ENCODE measurements at places on chromosomes 12 and 14.
A peak's percentile ranks its signal among the peaks of the same experiment; 100 is the strongest.

DNA sequence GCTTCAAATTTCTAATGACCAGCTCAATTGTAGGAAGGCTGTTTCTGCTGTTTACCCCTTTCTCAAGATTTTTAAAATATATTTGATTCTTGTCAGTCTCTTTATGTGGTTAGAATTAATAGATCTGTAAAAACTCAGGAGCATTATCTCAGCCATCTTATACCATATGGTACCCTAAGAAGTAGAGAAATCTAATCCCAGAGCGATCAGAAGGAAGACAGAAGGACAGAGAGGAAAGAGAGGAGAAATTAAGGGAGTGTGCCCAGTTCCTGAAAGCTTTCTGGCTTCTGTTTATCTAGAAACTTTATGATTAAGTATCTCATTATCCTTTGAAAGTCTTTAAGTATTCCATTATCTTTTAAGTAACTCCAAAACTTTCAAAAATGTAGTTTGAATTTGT, 152.1 kb upstream of the NAV3 start:
- no peak for DNase-seq

DNA sequence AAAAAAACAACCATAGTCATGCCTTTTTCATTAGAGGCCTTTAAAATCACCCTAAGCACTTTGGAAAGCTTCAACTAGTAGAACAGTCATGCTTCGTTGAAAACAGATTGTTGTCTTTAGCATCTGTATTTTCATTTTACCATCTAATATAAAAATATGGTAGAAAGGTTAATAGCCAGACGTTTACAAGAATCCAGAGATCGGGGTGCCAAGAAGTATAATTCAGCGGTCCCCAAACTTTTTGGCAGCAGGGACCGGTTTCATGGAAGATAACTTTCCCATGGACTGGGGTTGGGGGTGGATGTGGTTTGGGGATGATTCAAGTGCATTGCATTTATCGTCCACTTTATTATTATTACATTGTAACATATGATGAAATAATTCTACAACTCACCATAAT, 138.4 kb downstream of the GLT1D1 start:
- DNase-seq = no peak

DNA sequence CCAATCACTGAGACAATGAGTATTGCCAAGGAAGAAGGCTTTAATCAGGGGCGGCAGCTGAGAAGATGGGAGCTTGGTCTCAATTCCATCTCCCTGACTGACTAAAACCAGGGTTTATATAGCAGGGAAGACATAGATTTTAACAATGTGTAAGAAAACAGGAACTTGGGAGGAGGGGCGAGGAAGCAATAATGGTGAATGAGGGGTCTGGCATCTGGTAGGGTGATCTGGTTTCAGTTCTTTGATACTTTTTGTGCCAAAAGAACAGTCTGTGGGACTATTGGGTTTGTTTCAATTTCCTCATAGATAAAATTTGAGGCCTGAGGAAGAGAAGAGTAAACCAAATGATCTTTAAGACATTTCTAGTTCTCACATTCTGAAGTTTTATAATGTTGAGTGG, 49.2 kb downstream of the FUT8 start:
- DNase-seq = no peak

DNA sequence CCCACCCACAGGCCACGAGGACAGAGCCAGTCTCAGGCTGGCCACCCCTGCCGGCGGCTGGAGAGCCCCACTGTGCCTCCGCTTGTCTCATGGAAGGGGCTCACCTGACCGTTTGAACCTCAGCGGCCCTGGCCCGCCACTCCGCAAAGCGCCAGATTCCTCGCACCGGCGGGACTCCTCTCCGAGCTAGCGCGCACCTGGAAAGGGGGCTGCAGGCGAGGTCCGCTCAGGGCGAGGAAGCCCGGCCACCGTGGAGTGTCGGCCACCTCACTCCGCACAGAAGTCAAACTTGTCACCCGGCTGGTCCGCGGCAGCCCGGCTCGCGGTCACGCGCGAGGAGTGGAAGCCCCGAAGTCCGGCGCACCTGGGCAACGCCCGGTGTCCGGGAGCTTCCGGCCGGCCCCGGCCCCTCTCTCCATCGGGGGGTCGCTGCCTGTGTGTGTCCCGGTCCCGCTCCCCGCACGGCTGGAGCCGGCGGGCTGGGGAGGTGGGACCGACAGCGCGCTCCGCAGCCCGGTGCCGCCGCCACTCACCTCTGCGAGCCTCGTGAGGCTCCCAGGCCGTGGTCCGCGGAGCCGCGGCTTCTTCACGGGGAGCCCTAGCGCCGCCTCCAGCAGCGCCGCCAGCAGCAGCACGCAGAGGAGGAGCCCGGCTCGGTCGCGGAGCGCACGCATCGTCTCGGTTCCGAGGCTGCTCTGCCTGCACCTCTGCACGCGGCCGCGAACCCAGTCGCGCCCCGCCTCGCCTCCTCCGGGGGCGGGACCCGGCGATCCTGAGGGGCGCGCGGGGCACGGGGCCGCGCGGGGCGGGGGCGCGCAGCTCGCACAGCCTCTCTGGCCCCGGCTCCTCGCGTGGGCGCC, at the start of gene ISM2:
Gene ISM2, minus strand, starts transcription at position 697 of the 860 bp plus-strand sequence. Its CDS starts 23 bp downstream, at position 674.
- peak; percentile 5 for DNase-seq

GRCh38 chr14:93520053-93520607, 89.4 kb downstream of the UNC79 start:
- no peak for DNase-seq

DNA sequence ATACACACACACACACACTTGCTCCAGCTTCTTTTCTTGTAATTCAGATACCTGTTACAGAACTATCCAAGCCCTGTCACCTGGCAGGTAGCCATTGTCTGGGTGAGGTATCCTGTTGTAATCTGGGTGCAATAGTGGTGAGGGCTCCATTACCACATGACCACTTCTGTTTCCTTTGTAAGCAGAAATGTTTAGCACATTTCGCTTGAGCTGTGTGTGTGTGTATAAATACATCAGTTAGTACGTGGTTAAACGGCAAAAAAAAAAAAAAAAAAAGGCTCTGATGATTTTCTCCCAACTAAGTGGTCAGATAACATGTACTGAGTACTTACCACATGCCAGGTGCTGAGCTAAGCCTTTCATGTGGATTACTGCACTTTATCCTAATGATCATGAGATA, 129.3 kb upstream of the SSTR1 start:
- no peak for DNase-seq

- no peak for DNase-seq
Observed at GRCh38 chr12:47114481-47114892, 34.7 kb upstream of the AMIGO2 start.

GRCh38 chr14:91817566-91818325, 49.6 kb downstream of the TC2N start:
- DNase-seq = no peak

DNA sequence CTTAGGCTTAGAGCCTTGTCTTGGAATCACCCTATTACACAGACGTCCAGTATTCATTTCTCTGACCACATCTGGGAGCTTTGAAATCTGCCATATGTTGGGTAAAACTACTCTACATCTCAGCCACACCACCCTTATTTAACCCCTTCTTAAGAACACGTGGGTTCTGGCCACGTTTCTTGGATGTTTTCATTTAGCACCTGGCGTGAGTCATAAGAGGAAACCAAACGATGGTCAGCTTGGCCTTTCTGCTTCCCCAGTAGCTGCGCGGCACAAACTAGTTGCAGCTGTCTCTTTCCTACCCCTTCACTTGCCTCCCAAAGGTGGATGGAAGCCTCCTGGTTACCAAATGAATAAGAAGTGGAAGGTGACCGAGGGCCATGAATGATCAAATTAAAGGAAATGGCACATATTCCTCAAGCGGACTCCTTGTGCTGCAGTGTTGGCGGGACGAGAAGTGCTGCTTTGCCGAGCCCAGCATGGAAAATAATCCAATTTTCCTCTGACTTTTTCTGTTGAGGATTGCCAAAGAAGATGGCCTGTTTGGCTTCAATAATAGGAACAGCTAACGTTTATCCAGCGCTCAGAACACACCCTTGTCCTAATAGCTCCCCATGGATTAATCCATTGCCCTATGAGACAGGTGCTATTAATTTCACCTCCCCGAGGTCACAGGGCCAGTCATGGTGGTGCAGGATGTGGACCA, 154.1 kb downstream of the ZNF664 start:
- DNase-seq = no peak

DNA sequence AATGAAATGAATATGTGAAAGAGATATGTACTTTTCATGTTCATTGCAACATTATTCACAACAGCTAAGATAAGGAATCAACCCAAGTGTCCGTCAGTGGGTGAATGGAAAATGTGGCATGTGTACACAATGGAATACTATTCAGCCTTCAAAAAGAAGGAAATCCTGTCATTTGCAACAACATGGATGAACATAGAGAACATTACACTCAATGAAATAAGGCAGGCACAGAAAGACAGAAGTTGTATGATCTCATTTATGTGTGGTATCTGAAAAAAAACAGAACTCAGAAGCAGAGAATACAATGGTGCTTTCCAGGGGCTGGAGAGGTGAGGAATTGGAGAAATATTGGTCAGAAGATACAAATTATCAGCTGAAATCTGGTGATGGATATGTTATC, 54.0 kb downstream of the TAOK3 start:
- no peak for DNase-seq

DNA sequence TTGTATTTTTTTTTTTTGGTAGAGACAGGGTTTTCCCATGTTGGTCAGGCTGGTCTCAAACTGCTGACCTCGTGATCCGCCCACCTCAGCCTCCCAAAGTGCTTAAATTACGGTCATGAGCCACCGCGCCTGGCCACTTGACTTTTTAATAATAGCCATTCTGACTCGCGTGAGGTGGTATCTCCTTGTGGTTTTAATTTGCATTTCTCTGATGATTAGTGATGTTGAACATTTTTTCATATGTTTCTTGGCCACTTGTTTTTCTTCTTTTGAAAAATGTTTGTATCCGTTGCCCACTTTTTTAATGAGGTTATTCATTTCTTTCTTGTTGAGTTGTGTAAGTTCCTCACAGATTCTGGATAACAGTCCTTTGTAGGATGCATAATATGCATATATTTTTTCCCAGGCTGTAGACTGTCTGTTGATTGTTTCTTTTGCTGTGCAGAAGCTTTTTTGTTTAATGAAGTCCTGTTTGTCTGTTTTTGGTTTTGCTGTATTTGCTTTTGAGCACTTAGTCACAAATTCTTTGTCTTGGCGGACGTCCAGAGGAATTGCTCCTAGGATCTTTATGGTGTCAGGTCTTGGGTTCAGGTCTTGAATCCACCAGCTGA, 10.3 kb upstream of the PGAM5 start:
- no peak for DNase-seq

GRCh38 chr14:81433378-81433777, 33.3 kb upstream of the STON2 start:
- DNase-seq = no peak

- DNase-seq = peak; percentile 16
Observed at GRCh38 chr12:113048716-113049127, 7.8 kb upstream of the DTX1 start.

DNA sequence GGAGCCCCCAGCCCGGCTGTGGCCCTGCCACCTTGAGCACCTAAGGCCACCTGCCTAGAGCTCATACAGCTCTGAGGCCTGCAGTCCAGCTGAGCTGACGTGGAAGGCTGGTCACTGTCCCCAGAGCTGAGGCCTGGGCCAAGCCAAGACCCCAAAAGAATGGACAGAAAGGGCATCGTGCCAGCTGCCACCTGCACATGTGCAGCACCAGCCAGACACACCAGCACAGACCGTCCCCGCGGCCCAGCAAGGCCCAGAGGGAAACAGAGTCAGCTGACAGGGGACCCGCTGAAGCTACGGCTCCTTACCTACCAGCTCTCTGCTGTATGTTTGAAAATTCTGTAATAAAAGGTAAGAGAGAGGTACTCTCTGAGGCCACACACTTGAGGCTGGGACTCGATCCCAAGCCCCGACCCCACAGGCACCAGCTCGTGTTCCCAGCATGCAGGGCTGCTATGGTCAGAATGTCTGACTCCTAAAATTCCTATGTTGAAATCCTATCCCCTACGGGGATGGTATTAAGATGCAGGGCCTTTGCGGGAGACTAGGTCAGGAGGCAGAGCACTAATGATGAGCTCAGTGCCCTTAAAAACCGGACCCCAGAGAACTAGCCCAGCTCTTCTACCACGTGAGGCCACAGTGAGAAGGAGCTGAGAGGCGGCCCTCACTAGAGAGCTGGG, 25.4 kb downstream of the BRF1 start:
- DNase-seq = no peak

- DNase-seq = no peak
Observed at GRCh38 chr12:62846491-62846890, 88.5 kb downstream of the PPM1H start.

- no peak for DNase-seq
Observed at GRCh38 chr14:93299416-93299815, 33.4 kb downstream of the BTBD7 start.

GRCh38 chr12:70540996-70541395, 96.2 kb downstream of the PTPRB start:
- DNase-seq = no peak

DNA sequence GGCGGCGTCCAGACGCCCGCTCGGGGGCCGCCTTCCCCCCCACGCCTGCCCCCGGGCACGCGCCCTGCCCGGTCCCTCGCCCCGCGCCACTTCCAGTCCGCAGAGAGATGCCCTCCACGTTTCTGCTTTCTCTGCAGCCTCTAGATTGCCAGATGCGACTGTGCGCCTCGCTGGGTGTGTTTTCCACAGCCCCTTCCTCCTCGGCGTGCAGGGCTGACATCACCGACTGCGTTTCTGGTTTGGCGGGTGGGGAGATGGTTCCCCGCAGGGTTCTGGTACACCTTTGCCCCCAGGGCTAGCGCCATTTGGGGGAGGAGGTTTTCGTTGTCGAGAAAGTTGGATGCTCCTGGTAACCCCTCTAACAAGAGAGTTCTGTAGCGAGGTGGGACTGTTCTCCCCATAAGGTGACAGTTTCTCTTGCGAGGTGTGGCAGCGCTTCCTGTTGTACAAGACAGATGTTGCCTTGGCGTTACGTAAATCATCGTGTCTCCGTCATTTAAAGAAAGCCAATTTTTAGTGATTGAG, 1.5 kb downstream of the CALM1 start:
- no peak for DNase-seq

GRCh38 chr14:104179126-104179525, 40.7 kb downstream of the KIF26A start:
- DNase-seq = no peak

Data from anterior cingulate cortex (tissue), 58 donors.